ENCODE measurements at places on chromosomes 7 and 10.
A peak's percentile ranks its signal among the peaks of the same experiment; 100 is the strongest.

- no peak for DNase-seq
Measured at GRCh38 chr7:45123913-45124710, 12.6 kb upstream of the TBRG4 start.

- DNase-seq = no peak
Measured at GRCh38 chr7:71198887-71199286, 66.9 kb downstream of the GALNT17 start.

- DNase-seq = no peak
Measured at GRCh38 chr7:113367041-113367586, 248.8 kb upstream of the SMIM30 start.

GRCh38 chr10:90417476-90418210, 440.2 kb downstream of the HTR7 start:
- no peak for DNase-seq

- no peak for DNase-seq
Measured at GRCh38 chr10:110305767-110306451, 1.2 kb upstream of the SMNDC1 start.

- no peak for DNase-seq
Measured at GRCh38 chr10:73910401-73910763, 550 bp upstream of the PLAU start.

GRCh38 chr10:130017631-130018022, 53.6 kb upstream of the EBF3 start:
- DNase-seq = no peak

- DNase-seq = no peak
Measured at GRCh38 chr10:109831846-109832245, 91.5 kb downstream of the XPNPEP1 start.

DNA sequence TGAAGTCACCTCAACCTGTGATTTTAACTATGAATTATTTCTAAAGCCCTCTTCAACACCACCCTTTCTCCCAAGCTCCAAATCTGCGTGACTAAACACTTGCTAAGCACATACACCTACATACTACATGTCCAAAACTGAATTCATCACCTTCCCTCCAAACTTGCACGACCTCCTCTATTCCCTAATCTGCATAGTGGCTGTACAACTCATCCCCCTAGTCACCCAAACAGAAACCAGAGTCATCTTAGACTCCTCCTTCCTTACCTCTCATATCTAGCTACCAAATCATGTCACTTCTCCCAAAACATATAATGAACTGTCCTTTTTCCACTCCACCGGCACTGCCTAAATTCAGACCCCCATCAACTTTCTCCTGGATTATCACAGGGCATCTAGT, 16.2 kb downstream of the ARHGAP21 start:
- DNase-seq = no peak

GRCh38 chr10:124040451-124041188, 52.8 kb downstream of the CHST15 start:
- no peak for DNase-seq

DNA sequence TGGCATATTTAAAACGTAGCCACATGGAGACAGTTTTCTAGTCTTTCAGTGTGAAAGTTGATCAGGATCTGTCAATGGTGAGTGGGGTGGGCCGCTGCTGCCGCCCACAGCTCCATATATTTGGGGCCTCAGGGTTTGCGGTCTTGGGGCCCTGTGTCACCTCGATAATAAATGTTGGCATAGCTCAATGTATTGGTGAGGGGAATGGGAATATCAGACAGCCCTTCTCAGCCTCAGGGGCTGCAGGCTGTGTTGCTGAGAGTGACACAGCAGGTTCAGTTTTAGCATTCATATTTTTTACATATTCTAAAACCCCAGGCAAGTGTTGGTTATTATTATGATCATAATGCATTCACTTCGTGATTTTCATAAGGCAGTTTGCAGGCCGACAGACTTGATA, 5.3 kb downstream of the CDH23 start:
- no peak for DNase-seq

GRCh38 chr7:131830681-131831080, 274.3 kb upstream of the PODXL start:
- DNase-seq = no peak

DNA sequence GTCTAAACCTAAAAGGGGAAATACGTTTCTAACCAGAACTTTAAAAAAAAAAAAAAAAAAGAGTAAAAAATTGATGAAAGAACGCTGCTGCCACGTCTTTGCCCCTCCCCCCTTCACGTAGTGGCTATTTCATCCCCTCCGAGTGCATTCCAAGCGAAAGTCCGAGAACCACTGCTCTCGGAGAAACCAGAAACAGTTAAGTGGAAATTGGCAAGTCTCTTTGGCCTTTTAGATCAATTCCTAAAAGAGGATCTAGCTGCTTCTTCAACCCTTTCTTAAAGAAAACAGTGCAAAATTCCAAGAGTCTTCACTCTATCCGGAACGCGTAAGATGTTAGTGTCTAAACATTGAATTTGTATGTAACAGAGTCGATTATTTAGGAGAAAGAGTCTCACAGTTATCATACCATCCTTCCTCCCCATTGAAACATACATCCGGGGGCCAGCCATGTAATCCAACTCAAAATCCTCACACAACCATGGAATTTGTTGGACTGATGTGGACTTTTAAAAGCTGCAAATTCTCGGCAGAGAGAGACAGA, 1.1 kb downstream of the P4HA1 start:
- DNase-seq = peak; percentile 14

GRCh38 chr10:14477408-14477710, 146.6 kb upstream of the FRMD4A start:
- no peak for DNase-seq

DNA sequence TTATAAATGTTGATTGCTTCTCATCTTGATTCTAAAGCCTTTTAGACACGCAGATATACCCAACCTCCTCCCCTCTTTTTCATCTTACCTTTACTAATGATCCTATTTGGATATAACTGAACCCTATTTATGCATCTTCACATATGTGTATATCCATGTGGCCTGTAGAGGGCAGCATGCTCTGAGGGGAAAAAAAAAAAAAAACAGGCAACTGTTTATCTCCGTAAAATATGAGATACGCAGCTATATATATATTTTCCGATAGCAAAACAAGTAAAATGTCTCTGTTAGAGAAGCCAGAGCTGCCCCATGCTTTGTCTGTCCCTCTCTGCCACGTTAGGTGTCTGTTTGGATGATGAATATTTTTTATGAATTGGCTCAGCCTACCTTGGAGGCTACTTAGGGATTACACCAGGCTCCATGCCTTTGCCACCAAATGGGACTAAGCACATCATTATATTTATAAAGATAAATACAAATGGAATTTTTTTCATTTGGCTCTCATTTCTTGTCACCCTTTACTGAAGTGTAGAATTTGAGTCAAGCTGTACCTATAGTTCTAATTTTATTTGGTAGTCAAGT, 174.8 kb upstream of the FZD1 start:
- DNase-seq = no peak

GRCh38 chr7:21585070-21585724, 42.4 kb downstream of the DNAH11 start:
- no peak for DNase-seq

DNA sequence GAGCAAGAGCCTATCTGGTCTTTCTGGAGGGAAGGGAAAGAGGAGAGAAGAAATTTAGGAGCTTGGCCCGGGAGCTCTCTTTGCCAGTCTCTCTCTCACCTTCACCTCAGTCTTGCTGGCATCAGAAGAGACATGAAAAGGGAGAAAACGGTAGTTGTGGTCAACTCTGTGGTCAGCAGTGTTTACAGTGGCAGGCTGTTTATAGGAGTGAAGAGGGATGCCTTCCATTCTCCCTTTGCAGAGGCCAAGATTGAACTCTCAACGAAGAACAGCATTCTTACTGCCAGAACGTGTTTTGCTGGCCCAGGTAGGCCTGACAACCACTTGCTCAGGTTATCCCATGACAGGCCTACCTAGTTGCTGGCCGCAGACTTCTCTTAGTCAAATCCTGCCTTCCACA, 133.3 kb downstream of the CCDC3 start:
- DNase-seq = no peak

DNA sequence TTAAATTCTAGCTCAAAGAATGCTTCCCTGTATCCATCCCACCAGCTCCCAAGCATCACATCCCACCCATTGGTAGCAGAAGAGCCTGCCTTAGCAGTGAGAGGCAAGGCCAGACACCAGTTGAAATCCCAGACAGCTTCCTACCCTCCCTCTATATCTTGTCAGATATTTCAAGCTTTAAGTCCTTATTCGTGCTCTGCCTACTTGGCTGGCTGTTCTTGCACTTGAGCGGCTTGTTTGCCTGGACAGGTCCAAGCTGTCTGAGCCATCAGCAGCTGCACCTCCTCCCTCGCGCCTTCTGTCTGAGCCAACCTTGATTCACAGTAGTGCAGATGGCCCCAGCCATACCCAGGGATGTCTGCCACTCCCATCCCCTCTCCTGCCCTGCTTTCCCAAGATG, 16.4 kb downstream of the LRRC4 start:
- no peak for DNase-seq

GRCh38 chr7:151711435-151711872, 165.5 kb downstream of the PRKAG2 start:
- no peak for DNase-seq

GRCh38 chr7:151299940-151300645, 41.5 kb upstream of the NUB1 start:
- no peak for DNase-seq

DNA sequence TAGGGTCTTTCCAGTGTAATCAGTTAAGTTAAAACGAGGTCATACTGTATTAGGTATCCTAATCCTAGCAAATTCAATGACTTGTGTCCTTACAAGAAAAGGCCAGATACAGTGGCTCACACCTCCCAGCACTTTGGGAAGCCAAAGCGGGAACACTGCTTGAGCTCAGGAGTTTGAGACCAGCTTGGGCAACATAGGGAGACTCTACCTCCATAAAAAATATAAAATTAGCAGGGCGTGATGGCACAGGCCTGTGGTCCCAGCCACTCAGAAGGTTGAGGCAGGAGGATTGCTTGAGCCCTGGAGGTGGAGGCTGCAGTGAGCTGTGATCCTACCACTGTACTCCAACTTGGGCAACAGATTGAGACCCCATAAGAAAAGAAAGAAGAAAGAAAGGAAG, 61.1 kb downstream of the CXCL12 start:
- no peak for DNase-seq

DNA sequence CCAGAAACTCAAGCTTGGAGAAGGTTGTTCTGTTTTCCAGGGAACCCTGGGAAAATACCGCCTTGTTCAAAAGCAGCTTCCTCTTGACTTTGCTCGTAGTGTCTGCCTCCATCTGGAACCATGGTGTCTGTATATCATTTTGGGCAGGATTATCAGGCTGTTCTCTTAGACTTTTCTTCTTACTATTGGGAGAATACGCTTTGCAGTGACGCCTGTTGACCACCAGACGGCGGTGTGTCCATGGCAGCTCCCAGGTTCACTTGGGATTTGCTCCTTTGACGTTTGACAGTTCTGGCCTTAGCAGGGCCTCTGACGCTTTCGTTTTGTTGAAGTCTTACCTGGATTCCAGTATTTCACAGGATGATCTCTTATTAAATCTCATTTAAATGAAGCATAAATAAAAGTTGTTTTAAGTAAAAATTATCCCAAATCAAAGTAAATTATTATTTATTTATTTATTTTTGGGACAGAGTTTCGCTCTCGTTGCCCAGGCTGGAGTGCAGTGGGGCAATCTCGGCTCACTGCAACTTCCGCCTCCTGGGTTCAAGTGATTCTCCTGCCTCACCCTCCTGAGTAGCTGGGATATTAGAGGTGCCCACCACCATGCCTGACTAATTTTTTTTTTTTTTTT, 41.8 kb upstream of the GJD4 start:
- no peak for DNase-seq

DNA sequence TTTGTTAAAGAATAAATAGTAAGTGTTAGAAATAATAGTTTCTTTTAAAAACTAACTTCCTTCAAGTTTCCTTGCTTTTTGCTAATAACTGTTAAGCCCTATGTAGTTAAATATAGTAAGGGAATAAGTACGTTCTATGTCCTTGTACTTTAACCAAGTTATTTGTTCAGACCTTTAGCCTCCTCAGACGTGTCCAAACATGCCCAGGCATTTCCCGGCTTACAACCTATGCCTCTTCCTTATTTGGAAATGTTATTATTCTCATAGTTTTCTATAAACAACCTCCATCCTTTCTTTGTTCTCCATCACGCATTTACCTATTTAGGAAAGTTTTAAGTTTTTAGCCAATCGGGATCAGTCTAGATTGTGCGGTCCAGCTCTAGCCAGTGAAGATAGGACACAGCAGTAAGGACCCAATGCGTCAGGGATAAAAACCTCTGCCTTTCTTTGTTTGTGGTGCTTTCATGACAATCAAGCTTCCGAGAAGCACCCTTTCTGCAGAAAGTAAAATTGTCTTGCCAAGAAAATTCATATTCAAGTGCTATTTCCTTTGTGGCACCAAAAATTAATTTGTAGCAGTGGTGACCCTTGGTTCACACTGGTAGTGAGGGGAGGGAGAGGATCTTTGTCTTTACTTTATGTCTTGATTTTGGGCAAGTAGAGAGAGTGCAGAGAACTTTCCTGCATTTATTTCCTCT, 851.3 kb upstream of the POM121L12 start:
- no peak for DNase-seq

DNA sequence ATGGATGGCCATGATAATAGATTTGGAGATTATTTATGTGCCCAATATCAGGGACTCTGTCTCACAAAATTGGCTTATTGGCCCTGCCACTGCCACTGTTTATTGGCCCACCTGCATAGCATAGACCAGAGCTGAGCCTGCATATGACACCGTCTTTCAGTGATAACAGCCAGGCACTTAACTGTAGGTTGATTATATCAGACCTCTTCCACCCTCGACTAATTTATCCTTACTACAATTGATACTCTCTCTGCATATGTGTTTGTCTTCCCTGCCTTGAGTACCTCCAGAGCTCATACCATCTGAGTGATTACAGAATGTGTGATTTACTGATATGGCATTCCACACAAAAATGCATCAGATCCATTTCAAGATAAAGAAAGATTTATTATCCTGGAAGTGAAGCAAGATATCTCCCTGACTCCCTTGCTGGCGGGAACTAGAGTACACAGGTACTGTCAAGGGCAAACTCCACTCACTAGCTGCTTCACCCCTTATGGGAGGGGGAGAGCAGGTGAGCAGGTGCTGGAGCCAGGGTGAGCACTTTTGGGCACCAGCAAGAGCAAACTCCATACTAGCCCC, 13.1 kb upstream of the SAMD9L start:
- no peak for DNase-seq

GRCh38 chr7:73478549-73478948, 43.5 kb downstream of the BAZ1B start:
- DNase-seq = no peak

Data from T1000 (cell line).